ENCODE measurements at places on chromosomes 6 and 20.
A peak's percentile ranks its signal among the peaks of the same experiment; 100 is the strongest.

DNA sequence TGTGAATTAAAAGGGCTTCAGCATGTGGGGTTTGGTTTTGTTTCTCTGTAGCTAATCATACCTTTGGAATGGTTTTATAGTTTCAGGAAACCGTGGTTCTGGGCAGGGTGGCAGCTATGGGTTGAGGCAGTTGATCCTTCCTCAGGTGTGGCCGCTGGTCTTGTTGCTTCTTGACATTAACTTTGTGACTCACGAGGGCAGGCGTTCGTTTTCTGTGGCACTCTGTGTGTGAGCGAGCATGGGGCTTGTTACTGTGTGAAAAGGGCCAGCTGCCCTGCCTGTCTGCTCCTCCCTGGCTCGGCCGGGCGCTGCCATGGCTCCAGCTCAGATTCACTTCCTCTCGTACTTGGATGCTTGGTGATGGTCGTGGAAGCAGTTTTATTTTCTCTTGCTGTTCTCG lies 16.2 kb downstream of the DNAJC5 start:
- DNase-seq = no peak

DNA sequence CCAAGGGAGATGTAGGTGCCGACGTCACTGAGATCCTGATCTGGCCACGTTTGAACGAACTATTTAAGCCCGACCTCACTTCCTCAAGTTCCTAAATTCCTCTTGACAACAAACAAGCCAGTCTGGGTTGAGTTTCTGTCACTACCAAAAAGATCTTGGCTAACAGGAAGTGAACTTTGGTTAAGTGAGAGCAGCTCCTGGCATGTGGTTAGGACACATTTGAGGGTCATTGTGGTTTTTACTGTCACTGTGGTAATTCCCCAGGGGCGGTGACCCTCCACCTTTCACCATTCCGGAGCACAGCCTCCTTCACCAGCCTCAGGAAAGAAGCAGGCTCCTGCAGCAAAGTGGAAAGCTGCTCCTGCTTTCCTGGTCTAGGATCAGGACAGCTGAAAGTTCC lies 43.1 kb upstream of the ZNF831 start:
- DNase-seq = no peak

- no peak for DNase-seq
Measured at GRCh38 chr6:44058617-44059358, 68.5 kb downstream of the MRPL14 start.

- DNase-seq = no peak
Measured at GRCh38 chr6:16355699-16356446, 117.5 kb downstream of the GMPR start.

GRCh38 chr6:116431964-116432595 lies 29.1 kb upstream of the CALHM6 start:
- no peak for DNase-seq

- no peak for DNase-seq
Measured at GRCh38 chr6:51813904-51814303, 273.5 kb downstream of the PKHD1 start.

DNA sequence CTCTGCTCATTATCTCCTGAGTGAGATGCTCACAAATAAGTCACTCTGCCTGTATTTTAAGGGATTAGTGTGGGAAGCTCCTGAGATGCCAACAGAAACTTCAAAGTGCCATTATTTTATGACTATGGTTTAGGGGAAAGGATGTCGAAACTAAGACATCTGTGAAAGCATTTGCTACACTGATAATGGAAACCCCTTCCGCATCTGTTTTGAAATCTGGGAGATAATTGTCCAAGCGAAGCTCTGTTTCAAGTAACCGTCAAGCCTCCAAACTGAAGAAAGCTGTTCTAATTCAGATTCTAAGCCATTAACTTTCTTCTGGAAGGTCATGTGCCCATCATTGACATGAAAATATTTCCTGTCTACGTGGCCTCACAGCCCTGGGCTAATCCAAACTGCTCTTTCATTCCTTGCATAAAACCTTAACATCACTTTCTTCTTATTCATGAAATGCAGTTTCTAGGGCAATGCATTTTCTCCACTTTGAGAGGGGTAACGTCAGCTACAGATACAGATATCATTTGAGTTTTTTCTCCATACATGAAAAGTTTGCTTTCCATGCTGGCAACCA lies 932.0 kb downstream of the C6orf118 start:
- no peak for DNase-seq

DNA sequence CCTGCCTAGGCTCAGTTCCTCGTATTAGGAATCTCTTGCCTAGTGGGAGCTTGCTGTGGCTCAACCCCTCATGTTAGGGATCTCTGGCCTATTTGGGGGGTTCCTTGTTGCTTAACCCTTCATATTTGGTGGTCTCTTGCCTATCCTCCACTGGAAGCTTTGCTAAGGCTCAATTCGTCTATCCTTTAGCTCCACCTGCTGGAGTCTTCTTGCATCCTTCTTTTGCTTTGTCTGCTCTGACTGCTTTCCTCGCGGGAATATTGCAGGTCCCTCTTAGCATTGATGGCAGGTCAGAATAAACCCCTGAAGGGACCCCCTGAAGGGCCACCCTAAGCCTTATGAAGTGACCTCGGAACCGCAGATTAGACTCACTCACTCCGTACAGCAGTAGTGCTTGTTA lies 203.0 kb upstream of the TBX18 start:
- no peak for DNase-seq

DNA sequence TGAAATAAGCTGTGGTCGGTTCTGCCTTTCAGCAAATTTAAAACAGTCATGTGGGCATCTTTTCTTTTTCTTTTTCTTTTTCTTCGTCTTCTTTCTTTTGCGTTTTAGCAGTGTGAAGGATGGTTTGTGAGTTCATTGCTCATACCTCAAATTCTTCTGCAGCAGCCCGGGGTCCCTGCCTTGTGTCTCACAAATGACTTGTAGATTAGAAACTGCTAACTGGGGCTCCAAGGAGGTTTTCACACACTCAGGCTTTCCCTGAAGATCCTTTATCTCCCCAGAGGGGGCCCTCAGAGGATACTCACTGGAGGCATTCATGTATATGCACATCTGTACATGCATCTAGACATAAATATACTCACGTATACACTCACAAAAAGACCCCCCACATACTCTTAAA lies 1.7 kb downstream of the SMOC2 start:
- DNase-seq = no peak

DNA sequence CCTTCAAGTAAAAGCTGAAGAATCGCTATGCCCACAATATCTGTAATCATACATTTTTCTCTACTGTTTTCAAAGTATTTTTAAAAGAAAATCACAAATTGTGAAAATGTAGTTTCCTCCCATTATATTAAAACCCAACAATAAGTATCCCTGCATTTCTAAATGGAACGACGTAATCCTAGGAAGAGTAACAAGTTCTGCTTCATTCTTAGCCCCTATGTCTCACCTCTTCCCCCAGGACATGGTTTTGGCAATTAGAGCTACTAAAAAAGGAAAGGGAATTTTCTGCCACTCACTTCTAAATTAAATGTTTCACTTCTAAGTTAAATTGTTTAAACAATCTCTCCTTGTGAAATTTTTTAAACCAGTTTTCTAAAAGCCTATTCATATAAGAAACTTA lies 47.4 kb downstream of the TBPL1 start:
- no peak for DNase-seq

GRCh38 chr6:147486683-147487082 lies 21.8 kb upstream of the SAMD5 start:
- DNase-seq = no peak

GRCh38 chr6:53651205-53651763 lies 14.3 kb downstream of the KLHL31 start:
- peak; percentile 16 for DNase-seq

DNA sequence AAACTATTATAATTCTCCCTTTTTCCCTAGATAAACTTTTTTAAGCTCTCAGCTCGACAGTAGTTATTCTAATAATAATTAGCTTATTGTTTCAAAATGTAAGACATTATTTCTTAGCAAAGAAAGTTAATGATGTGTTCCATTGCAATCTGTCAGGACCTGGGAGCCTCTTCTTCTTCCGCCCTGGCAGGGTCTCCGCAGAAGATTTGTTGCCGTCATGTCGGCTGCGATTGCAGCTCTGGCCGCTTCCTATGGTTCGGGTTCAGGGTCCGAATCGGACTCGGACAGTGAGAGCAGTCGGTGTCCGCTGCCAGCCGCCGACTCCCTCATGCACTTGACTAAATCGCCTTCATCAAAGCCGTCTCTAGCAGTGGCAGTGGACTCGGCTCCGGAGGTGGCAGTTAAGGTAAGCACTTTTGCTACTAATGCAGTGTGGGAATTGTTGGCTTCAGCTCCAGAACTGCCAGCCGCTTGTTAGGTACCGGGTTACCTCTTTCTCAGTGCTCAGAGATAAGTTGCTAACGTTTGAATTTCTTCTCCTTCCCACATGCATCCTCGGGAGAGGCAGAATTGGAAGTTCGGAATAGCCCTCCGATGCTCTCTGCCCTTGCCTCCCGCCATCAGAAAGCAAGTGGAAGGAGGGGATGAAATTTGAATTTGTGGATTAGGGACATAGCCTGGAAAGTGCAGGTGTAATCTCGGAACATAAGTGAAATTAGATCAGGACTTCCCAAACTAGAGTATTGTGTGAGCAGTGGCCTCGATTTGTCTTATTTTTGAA lies at the start of gene CDC40:
Gene CDC40 (plus strand): TSS at position 200 of the 781 bp plus-strand sequence. CDS start 18 bp downstream, at position 218.
- no peak for DNase-seq

- DNase-seq = no peak
Measured at GRCh38 chr6:149563203-149563927, 2.8 kb upstream of the GINM1 start.

DNA sequence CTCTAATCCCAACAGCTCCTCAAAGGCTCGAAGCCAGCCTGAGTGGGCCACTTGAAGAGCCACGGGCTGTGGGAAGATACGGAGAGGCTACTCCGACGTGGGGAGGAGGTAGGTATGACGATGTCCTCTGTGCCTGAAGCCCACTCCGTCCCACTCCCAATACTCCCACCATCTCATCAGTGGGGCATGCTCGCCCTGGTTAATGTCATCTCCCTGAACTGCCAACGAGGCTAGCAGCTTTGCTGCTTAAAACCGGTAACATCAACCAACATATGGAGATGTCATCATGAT lies 11.1 kb downstream of the NRN1 start:
- DNase-seq = no peak

DNA sequence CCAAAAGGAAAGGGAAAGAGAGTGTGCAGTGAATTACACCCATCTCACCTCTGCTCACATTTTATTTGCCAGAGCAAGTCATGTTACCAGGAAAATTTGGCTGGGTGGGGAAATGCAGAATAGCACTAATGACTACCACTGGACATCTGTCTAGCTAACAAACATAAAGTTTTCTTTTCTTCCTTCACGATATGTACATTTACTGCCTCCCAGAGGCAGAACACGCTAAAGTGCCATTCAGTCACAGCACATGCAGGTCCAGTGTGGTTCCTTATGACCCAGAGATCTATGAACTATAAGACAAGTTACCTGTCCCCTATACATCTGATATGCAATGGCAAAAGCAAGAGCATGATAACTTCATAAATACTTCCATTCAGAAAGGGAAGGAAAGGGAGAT lies 194.1 kb downstream of the OGFRL1 start:
- no peak for DNase-seq

DNA sequence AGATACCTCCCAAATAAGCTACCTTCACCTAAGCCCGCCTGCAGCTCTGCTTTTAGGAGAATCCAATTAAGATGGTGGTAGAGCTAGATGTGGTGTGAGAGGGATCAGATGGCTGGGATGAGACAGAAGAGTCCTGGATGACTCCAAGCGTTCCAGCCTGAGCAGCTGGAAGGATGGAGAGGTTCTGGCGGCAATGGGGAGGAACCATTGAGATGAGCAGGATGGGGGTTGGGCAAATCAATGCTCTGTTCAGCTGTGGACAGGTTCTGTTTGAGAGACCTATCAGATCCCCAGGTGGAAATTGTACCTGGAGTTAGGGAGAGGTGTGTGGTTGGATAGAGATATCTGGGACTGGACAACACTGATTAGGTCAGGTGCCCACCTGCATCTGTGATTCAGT lies 23.0 kb downstream of the PHACTR3 start:
- no peak for DNase-seq

- no peak for DNase-seq
Measured at GRCh38 chr6:106773522-106773921, 144.1 kb downstream of the QRSL1 start.

- DNase-seq = no peak
Measured at GRCh38 chr20:532530-532929, 11.1 kb downstream of the CSNK2A1 start.

- no peak for DNase-seq
Measured at GRCh38 chr6:55276745-55277530, 50.3 kb upstream of the GFRAL start.

- no peak for DNase-seq
Measured at GRCh38 chr20:573414-574296, 30.1 kb upstream of the CSNK2A1 start.

DNA sequence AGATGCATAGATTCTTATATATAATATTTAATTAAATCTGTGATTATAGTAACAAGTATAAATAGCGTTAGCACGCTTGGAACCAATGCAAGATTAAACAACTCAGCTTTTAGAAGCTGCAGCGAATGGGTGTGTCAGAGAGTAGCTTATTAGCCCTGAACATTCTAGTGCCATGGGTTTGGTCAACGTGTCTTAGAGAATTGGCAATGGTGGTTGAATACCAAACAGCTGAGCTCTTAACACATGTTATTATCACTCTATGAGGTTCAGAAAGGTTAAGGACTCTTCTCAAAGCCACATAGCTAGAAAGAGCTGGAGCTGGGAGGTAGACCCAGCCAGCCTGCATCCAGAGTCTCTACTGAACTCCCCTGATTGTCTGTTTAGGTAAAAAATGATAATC lies 284.2 kb upstream of the CHD6 start:
- DNase-seq = no peak

DNA sequence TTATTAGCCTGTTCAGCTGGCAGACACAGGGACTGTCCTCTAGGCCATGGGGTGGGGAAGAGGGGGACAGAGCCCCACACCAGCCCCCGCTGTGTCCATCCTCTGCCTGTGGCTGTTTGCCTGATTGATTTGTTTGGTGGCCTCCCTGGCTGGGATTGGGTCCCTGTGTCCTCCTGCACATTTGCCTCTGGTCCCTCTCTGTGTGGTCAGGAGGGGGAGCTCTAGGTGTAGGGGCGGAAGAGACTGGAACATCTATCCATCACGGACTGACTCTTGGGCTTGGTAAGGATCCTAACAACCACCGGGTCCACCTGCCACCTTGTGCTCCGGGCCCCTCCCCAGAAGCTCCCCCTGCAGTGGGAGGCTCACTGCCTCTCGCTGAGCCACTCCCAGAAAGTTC lies 38.4 kb upstream of the CCDC167 start:
- no peak for DNase-seq

- no peak for DNase-seq
Measured at GRCh38 chr20:7499201-7499600, 441.1 kb downstream of the HAO1 start.

- no peak for DNase-seq
Measured at GRCh38 chr20:45592574-45593189, 13.6 kb upstream of the WFDC8 start.

DNA sequence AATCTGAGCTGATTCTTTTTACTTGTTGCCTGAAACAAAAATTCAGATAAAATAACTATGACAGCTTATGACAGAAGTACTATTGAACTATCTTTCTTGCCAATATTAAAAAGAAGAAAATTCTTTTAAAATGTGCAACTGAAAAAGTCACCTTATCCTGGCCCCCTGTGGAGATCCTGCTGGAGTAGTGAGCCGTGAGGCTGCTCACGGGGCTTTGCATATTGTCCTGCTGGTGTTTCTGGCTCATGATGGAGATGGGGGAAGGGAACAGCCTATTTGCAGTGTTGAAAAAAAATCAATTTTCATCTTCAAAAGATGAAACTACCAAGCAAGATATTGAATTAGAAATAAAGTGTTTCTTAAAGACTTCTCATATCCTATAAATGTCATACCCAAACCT lies 216.0 kb downstream of the SAMD5 start:
- DNase-seq = no peak

Data from stimulated activated CD4-positive, alpha-beta T cell treated with anti-CD3 and anti-CD28 coated beads, Interleukin-1b, Interleukin-23, amount 100 ng/mL, for 1 hour (primary cell).